ENCODE measurements at places on chromosomes 6 and 20.

DNA sequence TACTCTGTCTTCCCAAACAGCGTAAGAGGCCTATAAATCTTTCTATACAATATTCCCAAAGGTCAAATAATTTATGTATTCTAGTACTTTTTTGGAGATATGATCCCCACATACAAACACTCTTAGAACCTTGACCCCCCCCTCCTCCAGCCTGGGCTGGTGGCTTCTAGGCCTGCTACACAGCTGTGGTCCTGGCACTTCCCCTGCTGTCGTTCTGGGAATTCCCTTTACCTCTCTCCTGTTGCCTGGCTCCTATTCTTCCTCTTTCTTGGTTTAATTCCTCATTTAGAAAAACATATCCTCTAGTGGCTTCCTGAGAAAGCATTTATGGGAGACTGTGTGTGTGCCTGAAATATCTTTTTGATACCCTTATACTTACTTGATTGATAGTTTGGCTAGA lies 4.1 kb upstream of the TXLNB start:
- no peak for DNase-seq

DNA sequence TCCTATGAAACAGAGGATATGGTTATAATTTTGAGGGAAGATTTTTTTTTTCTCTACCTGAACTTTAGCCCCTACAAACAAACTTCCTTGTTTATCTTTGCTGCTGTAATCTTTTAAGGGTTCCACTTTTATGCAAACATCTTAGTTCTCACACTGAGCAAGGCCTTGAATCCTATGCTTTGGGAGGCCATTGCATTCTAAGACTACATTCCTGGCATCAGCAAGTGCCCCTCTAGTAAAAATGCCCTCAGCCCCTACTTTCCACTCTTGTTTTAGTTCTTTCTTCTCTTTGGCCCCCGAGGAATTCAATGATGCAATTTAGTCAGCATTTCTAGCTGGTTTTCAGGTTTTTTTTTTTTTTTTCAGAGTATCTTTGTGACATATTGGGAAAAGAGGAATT lies 8.1 kb upstream of the AHI1 start:
- DNase-seq, result no peak

DNA sequence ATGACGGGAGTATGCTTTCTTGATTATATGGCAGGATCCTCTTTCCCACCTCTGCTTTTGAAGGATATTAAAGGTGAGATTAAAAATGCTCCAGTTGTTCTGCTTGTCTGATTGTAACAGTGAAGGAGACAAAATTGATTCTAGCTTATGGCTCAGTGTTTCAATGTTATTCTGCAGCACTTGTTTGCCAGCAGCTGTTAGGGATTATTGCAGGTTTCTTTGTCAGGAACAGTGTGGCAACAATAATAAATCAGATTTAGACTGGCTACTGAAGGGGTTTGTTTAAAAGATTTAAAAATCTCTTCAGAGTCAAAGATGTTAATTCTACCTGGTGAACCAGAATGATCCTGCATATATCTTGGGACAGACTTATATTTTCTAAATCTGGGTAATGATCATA lies 126.9 kb downstream of the LAMA2 start:
- DNase-seq, result no peak

GRCh38 chr6:21033575-21034026 lies 499.3 kb downstream of the CDKAL1 start:
- DNase-seq, result peak; percentile 66

DNA sequence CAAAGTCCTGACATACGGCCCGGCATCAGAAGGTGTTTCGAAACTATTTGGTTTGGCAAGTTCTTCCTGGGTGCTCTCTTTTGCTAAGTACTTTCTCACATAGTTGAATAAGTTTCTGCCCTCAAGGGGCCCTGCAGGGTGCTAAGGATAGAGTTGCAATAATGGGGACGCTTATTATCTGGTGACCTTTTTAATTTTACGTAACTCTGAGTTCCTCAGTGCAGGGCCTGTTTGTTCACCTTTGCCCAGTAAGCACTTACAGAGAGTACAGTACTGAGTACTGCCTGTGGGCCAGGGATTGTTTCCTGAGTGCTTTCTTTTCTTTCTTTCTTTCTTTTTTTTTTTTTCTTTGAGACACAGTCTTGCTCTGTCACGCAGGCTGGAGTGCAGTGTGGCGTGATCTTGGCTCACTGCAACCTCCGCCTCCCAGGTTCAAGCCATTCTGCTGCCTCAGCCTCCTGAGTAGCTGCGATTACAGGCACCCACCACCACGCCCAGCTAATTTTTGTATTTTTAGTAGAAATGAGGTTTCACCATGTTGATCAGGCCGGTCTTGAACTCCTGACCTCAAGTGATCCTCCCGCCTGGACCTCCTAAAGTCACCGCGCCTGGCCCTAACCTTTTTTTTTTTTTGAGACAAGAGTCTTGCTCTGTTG lies 4.5 kb upstream of the PXMP4 start:
- no peak for DNase-seq

GRCh38 chr6:53735896-53736295 lies 58.9 kb upstream of the LRRC1 start:
- no peak for DNase-seq

DNA sequence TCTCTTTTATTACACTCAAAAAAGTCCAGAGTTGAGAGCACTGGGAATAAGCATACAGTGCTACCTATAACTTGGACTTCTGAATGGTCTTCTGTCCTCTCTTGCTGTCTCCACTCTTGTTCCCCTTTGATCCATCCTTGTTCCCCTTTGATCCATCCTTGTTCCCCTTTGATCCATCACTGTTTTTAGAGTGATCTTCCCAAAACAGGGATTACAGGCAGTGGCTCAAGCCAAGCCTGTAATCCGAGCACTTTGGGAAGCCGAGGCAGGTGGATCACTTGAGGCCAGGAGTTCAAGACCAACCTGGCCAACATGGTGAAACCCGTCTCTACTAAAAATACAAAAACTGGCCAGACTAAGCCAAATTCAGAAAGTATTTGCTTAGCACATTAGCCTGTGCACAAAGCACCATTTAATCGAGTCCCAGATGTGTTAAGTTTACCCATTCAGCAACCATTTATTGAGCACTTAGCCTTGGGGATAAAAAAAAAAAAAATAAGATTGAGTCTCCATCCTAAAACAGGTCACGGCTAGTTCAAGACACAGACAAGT lies 65.0 kb upstream of the NHSL1 start:
- DNase-seq, result no peak

DNA sequence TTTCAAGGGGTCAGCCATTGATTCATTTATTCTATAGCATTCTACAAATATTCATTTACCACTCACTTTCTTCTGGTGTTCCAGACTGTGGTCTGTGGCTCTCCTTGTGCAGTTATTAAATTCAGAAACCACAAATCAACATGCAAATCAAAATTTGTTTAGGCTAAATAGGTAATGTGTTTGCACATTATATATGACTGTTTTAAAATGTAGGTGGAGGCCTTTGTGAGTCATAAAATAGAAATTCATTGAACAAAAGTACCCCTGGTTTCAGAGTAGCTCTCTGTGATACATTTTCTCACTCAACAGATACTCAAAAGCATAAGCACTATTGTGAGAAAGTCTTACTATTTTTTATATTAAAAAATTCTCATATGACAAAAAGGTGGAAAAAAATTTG lies 385.5 kb upstream of the TSHZ2 start:
- no peak for DNase-seq

- no peak for DNase-seq
Measured at GRCh38 chr6:1402868-1403267, 13.5 kb downstream of the FOXF2 start.

DNA sequence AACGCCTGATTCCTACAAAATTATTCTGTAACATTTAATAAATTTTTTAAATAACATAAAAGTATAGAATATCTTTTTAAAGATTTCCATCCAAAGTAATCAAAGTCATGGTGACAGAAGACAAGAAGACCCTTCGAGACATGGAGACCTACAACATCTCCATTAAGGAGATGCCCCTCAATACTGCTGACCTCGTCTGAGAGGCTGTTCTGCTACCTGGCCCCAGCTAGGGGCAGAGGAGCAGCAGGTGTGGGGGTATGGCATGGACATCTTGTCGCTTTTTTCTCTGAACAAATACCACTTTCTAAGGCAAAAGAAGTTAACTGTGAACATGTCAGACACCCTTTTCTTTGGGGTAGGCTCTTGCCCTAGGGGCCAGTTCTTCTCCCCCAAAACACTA lies 44.1 kb downstream of the BLOC1S5 start:
- DNase-seq, result no peak

GRCh38 chr6:13355043-13355945 lies 27.0 kb upstream of the TBC1D7 start:
- DNase-seq, result no peak

GRCh38 chr6:106165885-106166485 lies 79.8 kb downstream of the PRDM1 start:
- no peak for DNase-seq

DNA sequence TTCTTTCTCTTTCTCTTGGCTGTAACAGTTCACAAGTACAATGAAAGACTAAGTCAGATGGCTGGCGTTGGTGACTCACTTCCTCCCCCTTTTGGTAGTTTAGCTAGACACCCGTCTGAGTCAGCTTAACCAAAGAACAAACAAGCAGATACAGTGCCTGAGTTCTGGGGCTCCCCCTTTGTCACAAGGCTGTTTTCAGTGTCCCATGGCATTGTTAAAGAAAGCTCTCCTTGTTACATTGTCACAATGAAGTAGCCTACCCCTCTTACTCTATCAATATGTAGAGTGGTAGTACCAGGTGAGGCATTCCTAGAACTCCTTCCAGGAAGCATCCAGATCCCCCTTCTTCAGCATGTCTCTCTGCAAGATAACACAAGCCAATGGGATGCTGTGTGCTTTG lies 38.6 kb downstream of the KIAA0408 start:
- peak; percentile 25 for DNase-seq

GRCh38 chr20:44739942-44740341 lies 5.7 kb upstream of the KCNK15 start:
- no peak for DNase-seq

- no peak for DNase-seq
Measured at GRCh38 chr6:42333612-42334011, 116.0 kb upstream of the MRPS10 start.

Measured in psoas muscle (tissue), 8 donors.